ENCODE measurements at places on chromosomes 4 and X. TPM values are rescaled to one million over a fixed set of nuclear protein-coding genes. Genes with fewer than 3 reads are reported as not detected.

- H3K4me3 ChIP-seq, result no peak overlapping the region
- no peak overlapping the region for H3K27ac ChIP-seq
- DNase-seq, result no peak
- H3K4me1 ChIP-seq, result no peaks in the 10 kb centered on the region
- no peaks in the 10 kb centered on the region for H3K36me3 ChIP-seq
- H3K27me3 ChIP-seq, result no peaks in the 10 kb centered on the region
Measured at GRCh38 chrX:37646254-37646653, 39.3 kb upstream of the XK start.

DNA sequence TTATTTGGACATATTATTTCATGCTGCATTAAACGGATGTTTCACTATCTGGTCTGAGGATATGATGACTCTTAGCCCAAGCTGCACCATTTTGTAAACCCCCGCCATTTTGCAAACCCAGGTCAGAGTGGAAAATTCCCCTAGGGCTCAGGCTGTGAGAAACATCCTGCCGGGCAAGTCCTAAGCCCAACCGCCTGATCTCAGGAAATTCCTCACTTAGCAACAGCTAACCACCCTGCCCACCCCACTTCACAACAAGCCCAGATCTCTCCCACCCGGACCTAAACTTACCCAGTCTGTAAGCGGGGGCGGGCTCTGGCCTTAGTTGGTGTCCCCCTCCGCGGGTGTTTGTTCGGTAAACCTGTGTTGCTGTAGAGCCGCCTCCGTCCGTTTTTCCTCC, 2747.1 kb downstream of the PCDH7 start:
- no peaks in the 10 kb centered on the region for H3K36me3 ChIP-seq
- H3K4me1 ChIP-seq, result no peaks in the 10 kb centered on the region
- no peak overlapping the region for H3K4me3 ChIP-seq
- DNase-seq, result no peak

Gene LUZP4
- not detected for polyA plus RNA-seq

Gene EGF
- 3.7 TPM for polyA plus RNA-seq

DNA sequence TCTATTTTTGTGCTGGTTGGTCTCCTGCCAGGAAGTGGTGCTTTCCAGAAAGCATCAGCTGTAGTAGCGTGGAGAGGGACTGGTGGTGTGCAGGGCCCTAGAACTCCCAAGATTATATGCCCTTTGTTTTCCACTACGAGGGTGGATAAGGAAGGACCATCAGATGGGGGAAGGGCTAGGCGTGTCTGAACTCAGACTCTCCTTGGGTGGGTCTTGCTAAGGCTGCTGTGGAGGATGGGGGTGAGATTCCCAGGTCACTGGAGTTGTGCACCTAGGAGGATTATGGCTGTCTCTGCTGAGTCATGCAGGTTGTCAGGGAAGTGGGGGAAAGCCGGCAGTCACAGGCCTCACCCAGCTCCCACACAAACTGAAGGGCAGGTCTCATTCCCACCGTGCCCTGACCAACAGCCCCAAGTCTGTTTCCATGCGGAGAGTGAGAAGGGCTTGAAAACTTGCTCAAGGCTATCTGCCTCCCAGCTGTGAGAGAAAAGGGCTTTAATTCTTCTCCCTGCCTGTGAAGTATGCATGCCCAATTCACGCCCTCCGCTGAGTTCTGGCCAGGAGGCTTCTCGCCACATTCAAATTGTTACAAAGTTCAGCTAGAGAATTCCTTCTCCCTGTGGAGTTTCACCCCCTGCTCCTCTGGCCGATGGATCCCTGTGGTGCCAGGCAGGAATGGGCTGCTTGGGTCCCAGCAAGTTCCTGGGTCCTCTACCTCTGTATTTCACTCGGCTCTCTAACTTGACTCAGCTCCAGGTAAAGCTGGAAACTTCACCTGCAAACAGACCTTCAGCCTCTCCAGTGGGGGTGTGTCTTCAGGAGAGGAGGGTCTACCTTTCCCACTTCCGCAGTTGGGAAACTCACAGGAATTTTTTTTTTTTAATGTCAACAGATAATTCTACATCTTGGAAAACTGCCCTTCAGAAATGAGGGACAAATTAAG, 7.7 kb upstream of the CSTF2 start:
- H3K36me3 ChIP-seq, result no peaks in the 10 kb centered on the region
- no peaks in the 10 kb centered on the region for H3K27me3 ChIP-seq
- no peaks in the 10 kb centered on the region for H3K4me1 ChIP-seq
- no peak for DNase-seq
- no peak overlapping the region for H3K4me3 ChIP-seq

- peaks cover 73% of the 10 kb centered on the region for H3K36me3 ChIP-seq
- H3K4me3 ChIP-seq, result no peak overlapping the region
- H3K4me1 ChIP-seq, result no peaks in the 10 kb centered on the region
- no peak for DNase-seq
- no peaks in the 10 kb centered on the region for H3K27me3 ChIP-seq
Measured at GRCh38 chr4:39924014-39924413, 53.7 kb downstream of the PDS5A start.

- DNase-seq, result no peak
- H3K4me1 ChIP-seq, result no peaks in the 10 kb centered on the region
- no peak overlapping the region for H3K4me3 ChIP-seq
- H3K36me3 ChIP-seq, result no peaks in the 10 kb centered on the region
- H3K27me3 ChIP-seq, result no peaks in the 10 kb centered on the region
Measured at GRCh38 chrX:125132274-125132673, 187.4 kb upstream of the TEX13C start.

- no peaks in the 10 kb centered on the region for H3K36me3 ChIP-seq
- DNase-seq, result no peak
- H3K27ac ChIP-seq, result no peak overlapping the region
- peaks cover 8% of the 10 kb centered on the region for H3K4me1 ChIP-seq
Measured at GRCh38 chr4:123980736-123981300, 584.2 kb downstream of the SPRY1 start.

- no peak for DNase-seq
- peak overlapping the region; percentile 3 for H3K27ac ChIP-seq
- peaks cover 16% of the 10 kb centered on the region for H3K4me1 ChIP-seq
- H3K27me3 ChIP-seq, result no peaks in the 10 kb centered on the region
Measured at GRCh38 chr4:89765966-89766365, 71.0 kb downstream of the SNCA start.

Gene HSD17B13
- 0.23 TPM for polyA plus RNA-seq

GRCh38 chrX:119759248-119759766, 919 bp downstream of the SOWAHD start:
- no peaks in the 10 kb centered on the region for H3K36me3 ChIP-seq
- DNase-seq, result no peak
- peak overlapping the region; percentile 29 for H3K4me3 ChIP-seq
- H3K27ac ChIP-seq, result no peak overlapping the region

DNA sequence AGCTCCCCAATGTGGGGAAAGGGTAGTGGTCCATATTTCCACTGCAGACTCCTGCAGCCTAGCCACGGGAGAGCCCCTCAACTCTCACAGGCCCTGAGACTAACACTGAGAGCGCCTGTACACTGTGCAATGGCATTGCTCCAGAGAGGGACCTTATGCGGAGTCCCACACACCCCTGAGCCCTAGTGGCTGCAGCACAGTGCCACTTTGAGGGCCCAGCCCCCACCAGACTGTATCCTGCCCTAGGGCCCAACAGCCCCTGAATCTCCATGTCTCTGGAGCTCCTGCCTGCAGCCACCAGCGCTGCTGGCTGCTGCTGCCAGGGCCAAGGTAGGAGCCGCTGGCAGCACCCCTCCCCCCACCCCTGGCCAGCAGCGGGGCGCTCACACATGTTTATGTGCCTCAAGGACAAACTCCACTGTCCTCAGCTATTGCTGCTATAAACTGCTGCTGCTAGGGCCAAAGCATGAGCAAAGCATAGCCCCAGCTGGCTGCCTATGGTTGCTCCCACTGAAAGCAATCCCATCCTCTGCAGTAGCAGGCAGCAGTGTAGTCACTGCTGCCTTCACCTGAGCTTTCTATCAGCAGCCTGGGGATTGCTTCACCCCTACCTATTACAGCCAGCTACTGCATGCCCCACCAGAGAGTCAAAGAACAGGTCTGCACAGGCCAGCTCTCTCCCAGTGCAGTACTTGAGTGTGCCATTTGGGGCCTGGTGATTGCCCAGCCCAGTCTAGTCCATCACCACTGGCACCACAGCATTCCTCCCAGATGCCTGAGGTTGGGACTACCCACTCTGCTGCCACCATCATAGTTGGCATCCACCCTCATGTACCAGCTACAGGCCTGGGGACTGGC, 24.3 kb downstream of the TMEM154 start:
- H3K27ac ChIP-seq, result no peak overlapping the region
- no peak overlapping the region for H3K4me3 ChIP-seq
- no peaks in the 10 kb centered on the region for H3K4me1 ChIP-seq
- DNase-seq, result no peak

Gene EDA
- 6.3 TPM for polyA plus RNA-seq

DNA sequence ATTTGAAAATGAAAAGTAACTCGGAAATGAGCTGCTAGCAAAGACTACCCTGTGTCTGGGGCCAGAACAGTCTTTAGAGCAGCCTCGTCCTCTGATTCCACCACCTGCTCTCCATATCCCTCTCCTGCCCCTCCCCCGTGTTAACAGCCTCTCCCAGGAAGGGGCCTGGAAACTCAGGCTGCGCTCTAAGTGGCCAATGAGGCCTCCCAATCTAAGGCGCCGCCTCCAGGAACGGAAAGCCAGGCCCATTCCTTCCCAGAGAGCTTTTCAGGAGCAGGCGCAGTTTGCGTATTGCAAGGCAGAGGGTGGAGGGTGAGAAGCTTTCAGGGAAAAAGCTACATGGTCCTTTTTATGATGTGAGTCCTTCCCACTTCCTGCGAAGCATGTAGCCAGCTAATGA, 31.2 kb downstream of the RS1 start:
- H3K27ac ChIP-seq, result no peak overlapping the region
- H3K4me3 ChIP-seq, result no peak overlapping the region
- no peaks in the 10 kb centered on the region for H3K36me3 ChIP-seq
- DNase-seq, result no peak
- no peaks in the 10 kb centered on the region for H3K27me3 ChIP-seq

Gene TLR10
- polyA plus RNA-seq, result not detected

Gene RAB40AL
- 0.10 TPM for polyA plus RNA-seq

- H3K27ac ChIP-seq, result no peak overlapping the region
- no peaks in the 10 kb centered on the region for H3K4me1 ChIP-seq
- DNase-seq, result no peak
- H3K27me3 ChIP-seq, result no peaks in the 10 kb centered on the region
Measured at GRCh38 chr4:24704149-24704548, 91.2 kb upstream of the SOD3 start.

DNA sequence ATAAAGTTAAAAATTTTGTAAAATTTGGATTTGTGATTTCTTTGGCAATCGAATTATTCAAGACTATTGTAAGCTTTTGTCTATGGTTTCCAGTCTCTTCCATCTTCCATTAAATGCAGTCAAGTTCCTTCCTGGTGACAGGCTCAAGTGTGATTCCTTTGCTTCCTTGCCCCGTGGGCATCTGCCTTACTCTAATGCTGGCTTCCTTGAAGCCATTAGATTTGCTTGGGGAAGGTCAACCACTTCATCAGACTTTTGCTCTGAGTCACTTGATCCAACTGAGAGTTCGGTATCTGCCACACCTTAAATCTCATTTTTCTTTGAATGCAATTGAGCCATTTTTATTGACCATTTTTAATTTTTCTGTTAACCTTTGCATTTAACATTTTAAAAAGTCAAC, 648.8 kb downstream of the SPOCK3 start:
- no peak for DNase-seq
- no peak overlapping the region for H3K4me3 ChIP-seq
- H3K27ac ChIP-seq, result no peak overlapping the region
- H3K4me1 ChIP-seq, result no peaks in the 10 kb centered on the region
- no peaks in the 10 kb centered on the region for H3K36me3 ChIP-seq

GRCh38 chr4:121199742-121200561, 35.8 kb upstream of the TNIP3 start:
- H3K36me3 ChIP-seq, result no peaks in the 10 kb centered on the region
- no peaks in the 10 kb centered on the region for H3K27me3 ChIP-seq
- H3K27ac ChIP-seq, result no peak overlapping the region
- no peak for DNase-seq
- H3K4me1 ChIP-seq, result no peaks in the 10 kb centered on the region

DNA sequence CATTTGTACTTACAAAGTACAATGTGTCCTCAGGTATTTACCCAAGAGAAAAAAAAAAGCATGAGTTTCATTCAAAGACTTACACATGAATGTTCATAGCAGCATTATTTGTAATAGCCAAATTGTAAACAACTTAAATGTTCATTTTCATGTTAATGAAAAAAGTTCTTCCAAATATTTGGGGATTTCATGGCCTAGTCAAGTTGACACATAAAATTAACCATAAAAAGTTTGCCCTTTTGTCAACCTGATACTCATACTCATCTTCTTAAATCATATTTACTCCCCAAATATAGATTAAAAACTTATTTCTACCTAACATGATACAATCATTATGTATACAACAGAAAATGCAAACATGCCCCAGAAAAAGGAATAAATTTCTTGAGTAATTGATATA, 112.5 kb upstream of the EMCN start:
- no peaks in the 10 kb centered on the region for H3K27me3 ChIP-seq
- no peaks in the 10 kb centered on the region for H3K4me1 ChIP-seq
- H3K4me3 ChIP-seq, result no peak overlapping the region

DNA sequence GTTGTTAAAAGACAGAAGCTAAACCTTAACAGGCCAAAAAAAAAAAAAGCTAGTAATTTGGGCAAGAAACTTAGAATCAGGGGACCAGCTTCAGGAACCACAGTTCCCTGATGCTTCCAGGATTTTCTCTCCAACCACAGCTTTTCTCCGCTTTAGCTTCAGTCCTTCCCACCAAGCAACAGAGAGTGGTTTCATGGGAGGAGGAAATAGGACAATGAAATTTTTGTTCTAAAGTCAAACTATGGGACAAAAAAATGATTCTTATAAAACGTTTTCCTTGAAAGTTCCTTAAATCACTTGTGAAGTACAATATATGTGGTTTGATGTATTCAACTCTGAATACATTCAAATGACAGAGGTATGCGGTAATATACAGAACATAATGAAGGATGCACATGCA, 71.0 kb upstream of the DHX15 start:
- no peak for DNase-seq
- no peaks in the 10 kb centered on the region for H3K36me3 ChIP-seq
- no peak overlapping the region for H3K27ac ChIP-seq
- H3K27me3 ChIP-seq, result no peaks in the 10 kb centered on the region
- H3K4me3 ChIP-seq, result no peak overlapping the region

DNA sequence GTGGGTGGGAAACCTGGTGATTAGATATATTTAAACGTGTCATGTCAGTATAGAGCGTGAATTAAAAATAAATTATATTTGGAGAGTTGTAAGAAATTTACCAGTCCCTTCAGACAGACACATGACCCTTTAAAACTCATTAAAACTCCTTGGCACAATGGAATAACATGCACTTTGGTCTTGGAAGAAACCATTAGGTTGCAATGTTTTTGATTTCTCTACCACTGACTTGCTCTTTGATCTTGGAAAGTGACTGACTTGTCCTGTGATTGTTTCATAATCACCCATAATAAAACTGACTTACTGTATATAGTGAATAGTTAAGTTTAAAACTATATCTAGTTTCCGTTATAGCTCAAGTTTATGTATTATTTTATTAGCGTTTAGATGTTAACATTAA, 35.8 kb downstream of the FHL1 start:
- no peak overlapping the region for H3K4me3 ChIP-seq
- no peaks in the 10 kb centered on the region for H3K27me3 ChIP-seq
- peaks cover 33% of the 10 kb centered on the region for H3K4me1 ChIP-seq
- peak overlapping the region; percentile 79 for H3K27ac ChIP-seq
- no peak for DNase-seq

- no peaks in the 10 kb centered on the region for H3K27me3 ChIP-seq
- no peak overlapping the region for H3K27ac ChIP-seq
Measured at GRCh38 chr4:179750374-179750773, 2308.1 kb upstream of the AGA start.

- no peak overlapping the region for H3K27ac ChIP-seq
- no peak overlapping the region for H3K4me3 ChIP-seq
- no peaks in the 10 kb centered on the region for H3K4me1 ChIP-seq
- H3K36me3 ChIP-seq, result no peaks in the 10 kb centered on the region
- no peaks in the 10 kb centered on the region for H3K27me3 ChIP-seq
Measured at GRCh38 chr4:173626277-173626676, 96.2 kb upstream of the HAND2 start.

Gene RTL5
- 1.5 TPM for polyA plus RNA-seq

Gene GRK4
- polyA plus RNA-seq, result 5.3 TPM

Data from heart left ventricle (tissue), 16 donors.